Activated CD4-positive, alpha-beta T cell treated with anti-CD3 and anti-CD28 coated beads, Interleukin-2, amount 10 ng/mL, durations not matched to agents 7 days and 5 days (primary cell): ENCODE measurements at places on chromosomes 2 and 18. TPM values are rescaled to one million over a fixed set of nuclear protein-coding genes. Genes with fewer than 3 reads are reported as not detected.

DNA sequence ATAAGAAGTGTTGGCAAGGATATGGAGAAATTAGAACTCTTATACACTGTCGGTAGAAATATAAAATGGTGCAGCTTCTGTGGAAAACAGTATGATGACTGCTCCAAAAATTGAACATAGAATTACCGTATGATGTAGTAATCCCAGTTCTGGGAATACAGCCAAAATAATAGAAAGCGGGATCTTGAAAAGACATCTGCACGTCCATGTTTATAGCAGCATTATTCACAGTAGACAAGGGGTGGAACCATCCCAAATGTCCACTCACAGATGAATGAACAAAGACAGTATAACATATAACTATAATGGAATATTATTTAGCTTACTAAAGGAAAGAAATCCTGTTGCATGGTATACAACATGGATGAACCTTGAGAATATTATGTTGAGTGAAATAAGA, 257.7 kb downstream of the TDRD15 start:
- no peak for DNase-seq
- H3K27me3 ChIP-seq = no peaks in the 10 kb centered on the region
- H3K4me3 ChIP-seq = no peak overlapping the region
- no peaks in the 10 kb centered on the region for H3K4me1 ChIP-seq
- H3K36me3 ChIP-seq = no peaks in the 10 kb centered on the region
- H3K27ac ChIP-seq = no peak overlapping the region

Gene UGT1A8
- total RNA-seq = not detected

Gene CBLN2
- total RNA-seq = not detected

DNA sequence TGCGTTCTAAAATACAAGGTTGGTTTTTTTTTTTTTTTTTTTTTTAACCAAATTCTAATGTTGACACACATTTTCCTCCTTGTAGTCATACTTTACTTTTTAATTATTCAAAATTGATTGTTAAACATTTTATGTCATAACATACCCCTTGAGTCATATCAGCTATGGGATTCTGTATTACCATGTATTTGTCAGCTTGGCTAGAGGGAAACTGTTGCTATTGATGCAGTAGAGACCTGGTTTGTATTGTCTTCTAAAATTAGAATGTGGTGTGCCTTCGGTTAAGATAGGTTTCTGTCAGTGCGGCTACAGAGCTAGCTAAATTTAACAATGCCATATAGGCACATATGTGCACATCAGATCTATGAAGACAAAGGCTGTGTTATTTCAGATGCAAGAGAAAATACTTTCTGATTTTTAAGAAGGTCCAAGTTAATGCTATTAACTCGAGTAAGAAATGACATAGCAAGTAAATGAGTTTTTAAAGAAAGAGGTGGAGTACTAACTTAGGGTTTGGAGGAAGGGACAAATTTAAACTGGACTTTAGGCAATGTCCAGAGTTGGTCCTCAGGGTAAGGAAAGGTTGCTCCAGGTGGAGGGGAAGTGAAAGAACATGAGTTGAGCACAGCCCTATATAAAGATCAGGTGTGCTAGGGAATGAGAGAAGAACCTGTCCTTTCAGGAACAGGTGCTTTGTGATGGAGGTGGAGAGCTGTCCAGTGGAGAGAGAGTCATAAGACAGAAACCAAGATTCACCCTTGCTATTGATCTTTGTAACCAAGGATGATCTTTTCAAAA, 152.3 kb downstream of the PRPF40A start:
- no peak overlapping the region for H3K4me3 ChIP-seq
- no peak overlapping the region for H3K27ac ChIP-seq
- H3K27me3 ChIP-seq = peaks cover 2% of the 10 kb centered on the region
- no peaks in the 10 kb centered on the region for H3K36me3 ChIP-seq
- no peak for DNase-seq

Gene HNMT
- not detected for total RNA-seq

Gene KIF5C
- total RNA-seq = 6.1 TPM

Gene MBOAT2
- 10.6 TPM for total RNA-seq

DNA sequence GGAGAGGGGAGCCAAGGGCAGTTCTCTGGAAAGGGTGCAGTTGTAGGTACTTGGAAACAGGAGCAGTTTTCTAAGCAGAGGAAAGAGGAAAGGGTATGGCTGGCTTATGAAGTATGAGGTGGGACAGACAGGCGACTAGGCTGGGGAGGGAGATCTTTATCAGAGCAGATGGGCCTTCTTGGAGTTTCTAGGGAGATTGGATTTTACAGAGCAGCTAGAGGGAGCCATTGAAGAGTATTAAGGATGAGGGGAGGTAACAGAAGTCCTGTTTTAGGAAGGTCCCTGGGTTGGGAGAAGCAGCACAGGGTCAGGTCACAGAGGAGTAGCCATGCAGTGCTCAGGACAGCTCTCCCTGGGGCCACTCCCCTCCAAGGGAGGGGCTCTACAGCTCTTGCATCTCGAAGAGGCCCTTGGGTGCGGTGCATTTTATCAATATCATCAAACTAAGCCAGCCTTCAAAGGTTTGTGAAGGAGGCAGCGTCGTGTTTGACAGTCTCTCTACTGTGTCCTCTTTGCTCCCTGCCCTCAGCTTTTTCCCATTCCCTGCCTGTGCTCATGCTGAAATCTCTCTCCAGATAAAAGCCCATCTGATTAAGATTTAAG, 154.3 kb downstream of the SETBP1 start:
- H3K4me3 ChIP-seq = no peak overlapping the region
- H3K27ac ChIP-seq = no peak overlapping the region
- peaks cover 4% of the 10 kb centered on the region for H3K27me3 ChIP-seq
- peaks cover 34% of the 10 kb centered on the region for H3K4me1 ChIP-seq

GRCh38 chr2:229431327-229431954, 160.4 kb upstream of the PID1 start:
- H3K4me1 ChIP-seq = no peaks in the 10 kb centered on the region
- no peak overlapping the region for H3K4me3 ChIP-seq
- H3K27me3 ChIP-seq = no peaks in the 10 kb centered on the region

Gene SMAD4
- total RNA-seq = 115 TPM

- H3K27me3 ChIP-seq = peaks cover 5% of the 10 kb centered on the region
- no peak for DNase-seq
- H3K4me1 ChIP-seq = peaks cover 3% of the 10 kb centered on the region
- no peaks in the 10 kb centered on the region for H3K36me3 ChIP-seq
Observed at GRCh38 chr2:235485362-235485761, 8.5 kb upstream of the AGAP1 start.

Gene LIPG
- total RNA-seq = 0.15 TPM

GRCh38 chr2:233241803-233242202, 9.7 kb upstream of the ATG16L1 start:
- peaks cover 66% of the 10 kb centered on the region for H3K4me1 ChIP-seq
- peak overlapping the region; percentile 81 for H3K27ac ChIP-seq
- no peaks in the 10 kb centered on the region for H3K27me3 ChIP-seq
- H3K36me3 ChIP-seq = peaks cover 15% of the 10 kb centered on the region
- H3K4me3 ChIP-seq = no peak overlapping the region

DNA sequence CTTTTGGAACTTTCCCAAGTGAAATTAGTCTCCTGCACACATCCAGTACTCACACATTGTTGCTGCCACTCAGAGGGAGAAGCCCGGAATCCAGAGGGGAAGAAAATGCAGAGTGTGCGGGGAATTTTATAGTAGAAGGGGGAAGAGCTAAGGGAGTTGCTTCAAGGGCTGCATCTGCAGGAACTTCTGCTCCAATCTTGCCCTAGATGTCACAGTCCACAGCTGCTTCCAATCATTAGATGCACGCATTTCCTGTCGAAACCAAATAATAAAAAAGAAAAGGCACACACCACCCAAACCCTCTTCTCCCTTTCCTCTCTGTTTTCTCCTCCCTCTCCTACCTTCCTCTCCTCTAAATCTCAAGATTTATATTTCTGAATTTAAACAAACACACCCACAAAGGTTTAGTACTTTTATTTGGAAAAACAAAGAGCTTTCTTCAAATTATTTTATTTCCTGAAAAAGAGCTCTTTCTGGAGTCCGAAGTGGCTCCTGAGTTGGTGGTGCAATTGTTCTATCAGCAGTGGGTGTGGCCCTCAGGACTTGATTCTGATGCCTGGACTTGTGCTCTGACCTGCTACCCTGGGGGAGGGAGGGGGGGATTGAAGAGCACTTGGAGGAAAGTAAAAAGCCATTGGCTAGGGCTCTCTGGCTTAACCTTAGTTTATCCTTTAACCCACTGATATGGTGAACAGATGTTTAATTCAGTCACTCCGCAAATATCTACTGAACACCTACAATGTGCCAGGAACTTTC, 72.0 kb downstream of the KCNE4 start:
- no peaks in the 10 kb centered on the region for H3K27me3 ChIP-seq
- no peak overlapping the region for H3K27ac ChIP-seq
- no peak for DNase-seq
- no peaks in the 10 kb centered on the region for H3K4me1 ChIP-seq
- no peak overlapping the region for H3K4me3 ChIP-seq

GRCh38 chr18:62486290-62486964, 36.4 kb upstream of the ZCCHC2 start:
- peaks cover 8% of the 10 kb centered on the region for H3K27me3 ChIP-seq
- no peak overlapping the region for H3K27ac ChIP-seq
- DNase-seq = no peak
- no peaks in the 10 kb centered on the region for H3K36me3 ChIP-seq
- no peak overlapping the region for H3K4me3 ChIP-seq
- no peaks in the 10 kb centered on the region for H3K4me1 ChIP-seq

- no peak overlapping the region for H3K4me3 ChIP-seq
- no peaks in the 10 kb centered on the region for H3K4me1 ChIP-seq
- DNase-seq = no peak
- no peak overlapping the region for H3K27ac ChIP-seq
- no peaks in the 10 kb centered on the region for H3K36me3 ChIP-seq
Observed at GRCh38 chr2:106288873-106289272, 94.8 kb upstream of the UXS1 start.

- peaks cover 14% of the 10 kb centered on the region for H3K4me1 ChIP-seq
- H3K36me3 ChIP-seq = peaks cover 33% of the 10 kb centered on the region
- DNase-seq = no peak
- no peak overlapping the region for H3K4me3 ChIP-seq
- H3K27me3 ChIP-seq = no peaks in the 10 kb centered on the region
Observed at GRCh38 chr2:229861431-229861830, 60.4 kb downstream of the TRIP12 start.

- no peaks in the 10 kb centered on the region for H3K27me3 ChIP-seq
- H3K27ac ChIP-seq = no peak overlapping the region
- H3K4me1 ChIP-seq = no peaks in the 10 kb centered on the region
- no peak overlapping the region for H3K4me3 ChIP-seq
- no peaks in the 10 kb centered on the region for H3K36me3 ChIP-seq
Observed at GRCh38 chr2:235004329-235004903, 52.6 kb downstream of the SH3BP4 start.

Gene SULT1C2
- not detected for total RNA-seq

Gene CDH20
- total RNA-seq = not detected

GRCh38 chr2:144459937-144460336, 60.0 kb downstream of the ZEB2 start:
- peaks cover 8% of the 10 kb centered on the region for H3K4me1 ChIP-seq
- H3K27ac ChIP-seq = peak overlapping the region; percentile 21
- peak; percentile 9 for DNase-seq
- no peak overlapping the region for H3K4me3 ChIP-seq

DNA sequence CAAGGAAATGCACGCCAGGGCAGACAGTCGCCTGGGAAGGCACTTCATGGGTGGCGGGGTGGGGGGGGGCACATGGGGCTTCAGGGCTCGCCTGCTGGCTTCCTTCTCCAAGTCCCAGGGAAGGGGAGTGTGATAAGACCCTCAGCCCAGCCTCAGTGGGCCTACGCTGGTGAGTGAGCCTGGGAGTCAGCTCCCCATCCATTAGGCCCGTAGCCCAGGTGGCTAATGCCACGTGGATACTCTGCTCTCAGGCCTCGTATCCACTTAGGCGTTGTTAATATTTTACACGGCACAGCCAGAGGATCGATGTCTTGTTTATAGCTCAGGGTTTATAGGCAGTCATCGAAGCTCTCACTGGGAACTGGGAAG, 47.1 kb downstream of the KCNIP3 start:
- no peak overlapping the region for H3K27ac ChIP-seq

DNA sequence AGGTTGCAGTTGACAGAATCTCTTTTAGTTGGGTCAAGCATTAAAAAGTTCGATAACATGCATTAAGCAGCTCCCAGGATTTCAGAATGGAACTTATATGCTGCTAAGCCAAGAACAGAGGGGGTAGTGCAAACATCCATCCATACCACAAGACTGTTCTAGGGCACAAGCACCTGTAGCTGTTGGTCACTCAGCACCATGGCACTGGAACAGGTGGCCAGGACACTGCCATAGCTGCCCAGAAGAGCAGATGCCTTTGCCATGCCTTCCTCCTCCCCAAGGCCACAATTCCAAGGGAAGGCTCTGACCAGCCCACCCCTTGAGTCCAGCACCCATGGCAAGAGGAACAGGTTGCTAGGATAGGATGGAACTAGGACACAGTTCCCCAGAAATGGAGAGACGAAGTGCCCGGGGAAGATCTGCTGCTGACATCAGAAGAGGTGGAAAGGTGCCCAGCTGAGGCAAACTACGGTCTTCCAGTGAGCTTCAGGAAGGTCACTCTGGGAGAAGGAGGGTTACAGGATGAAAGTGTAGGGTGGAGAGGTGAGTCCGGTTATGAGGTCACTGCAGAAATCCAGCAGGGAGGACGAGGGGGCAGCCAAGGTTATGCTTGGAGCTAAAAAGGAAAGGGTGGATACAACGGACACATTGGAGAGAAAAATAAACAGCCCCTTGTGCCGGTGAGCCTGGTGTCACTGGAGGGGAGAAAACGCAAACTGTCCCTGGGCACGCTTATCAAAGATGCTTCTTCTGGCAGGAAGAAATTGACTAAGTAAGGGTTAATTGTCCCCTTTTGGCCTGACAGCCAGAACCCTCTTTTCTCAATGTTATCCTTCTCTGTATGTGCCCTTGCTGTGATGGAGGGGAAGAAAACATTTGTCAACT, 41.9 kb downstream of the C1QL2 start:
- H3K4me1 ChIP-seq = no peaks in the 10 kb centered on the region
- no peak for DNase-seq
- no peak overlapping the region for H3K27ac ChIP-seq
- no peaks in the 10 kb centered on the region for H3K36me3 ChIP-seq
- H3K27me3 ChIP-seq = peaks cover 7% of the 10 kb centered on the region

Gene CCBE1
- not detected for total RNA-seq

DNA sequence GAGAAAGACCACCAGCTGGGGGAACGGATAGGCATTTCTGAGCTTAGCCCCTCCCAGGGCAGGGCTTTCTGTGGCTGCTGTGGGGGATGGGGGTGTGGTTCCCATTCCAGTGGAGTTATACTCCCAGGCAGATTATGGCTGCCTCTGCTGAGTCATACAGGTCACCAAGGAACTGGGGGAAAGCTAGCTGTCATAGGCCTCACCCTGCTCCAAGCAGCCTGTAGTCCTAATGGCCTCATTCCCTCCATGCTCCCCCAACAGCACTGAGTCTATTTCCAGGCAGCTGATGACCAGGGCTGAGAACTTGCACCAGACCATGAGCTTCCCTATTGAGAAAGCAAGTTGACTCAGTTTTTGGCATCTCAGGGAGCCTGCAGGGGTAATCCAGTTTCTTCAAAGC, 87.1 kb downstream of the GPR39 start:
- H3K4me1 ChIP-seq = peaks cover 1% of the 10 kb centered on the region
- no peak overlapping the region for H3K27ac ChIP-seq
- DNase-seq = no peak
- no peak overlapping the region for H3K4me3 ChIP-seq
- H3K36me3 ChIP-seq = no peaks in the 10 kb centered on the region

Gene GREB1L
- total RNA-seq = not detected
